ENCODE measurements at places on chromosomes 16 and 17.

DNA sequence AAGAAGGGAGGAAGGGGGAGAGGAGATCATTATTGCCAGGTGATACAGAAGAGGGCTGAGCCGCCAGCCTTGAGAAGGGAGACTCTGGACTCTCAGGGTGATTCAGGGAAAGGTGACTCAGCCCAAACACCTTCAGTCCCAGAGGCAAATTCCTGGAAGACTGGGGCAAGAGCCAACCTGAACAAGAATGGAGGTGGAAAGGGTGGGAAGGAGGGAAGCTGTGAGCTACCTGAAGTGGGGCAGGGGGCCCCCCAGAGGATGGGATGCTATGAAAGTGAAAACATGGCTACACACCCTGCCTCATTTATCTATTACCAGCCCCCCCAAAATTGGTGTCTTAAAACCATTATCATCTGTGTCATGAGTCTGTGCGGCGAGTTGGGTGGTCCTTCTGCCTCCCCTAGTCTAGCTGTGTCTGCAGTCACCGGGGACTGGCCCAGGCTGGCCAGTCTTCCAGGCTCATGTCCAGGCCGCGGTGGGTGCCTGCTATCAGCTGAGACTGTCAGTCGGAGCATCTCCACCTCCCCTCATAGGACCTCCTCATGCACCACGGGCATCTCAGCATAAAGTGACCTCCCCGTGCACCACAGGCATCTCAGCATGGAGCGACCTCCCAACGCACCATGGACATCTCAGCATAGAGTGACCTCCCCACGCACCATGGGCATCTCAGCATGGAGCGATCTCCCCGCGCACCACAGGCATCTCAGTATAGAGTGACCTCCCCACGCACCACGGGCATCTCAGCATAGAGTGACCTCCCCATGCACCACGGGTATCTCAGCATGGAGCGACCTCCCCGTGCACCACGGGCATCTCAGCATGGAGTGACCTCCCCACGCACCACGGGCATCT is 3.2 kb upstream of the SLC47A2 start:
- no peak for DNase-seq
- H3K4me3 ChIP-seq = no peak overlapping the region
- no peak overlapping the region for H3K27ac ChIP-seq
- peaks cover 15% of the 10 kb centered on the region for H3K27me3 ChIP-seq
- peaks cover 8% of the 10 kb centered on the region for H3K4me1 ChIP-seq
- peaks cover 6% of the 10 kb centered on the region for H3K36me3 ChIP-seq

DNA sequence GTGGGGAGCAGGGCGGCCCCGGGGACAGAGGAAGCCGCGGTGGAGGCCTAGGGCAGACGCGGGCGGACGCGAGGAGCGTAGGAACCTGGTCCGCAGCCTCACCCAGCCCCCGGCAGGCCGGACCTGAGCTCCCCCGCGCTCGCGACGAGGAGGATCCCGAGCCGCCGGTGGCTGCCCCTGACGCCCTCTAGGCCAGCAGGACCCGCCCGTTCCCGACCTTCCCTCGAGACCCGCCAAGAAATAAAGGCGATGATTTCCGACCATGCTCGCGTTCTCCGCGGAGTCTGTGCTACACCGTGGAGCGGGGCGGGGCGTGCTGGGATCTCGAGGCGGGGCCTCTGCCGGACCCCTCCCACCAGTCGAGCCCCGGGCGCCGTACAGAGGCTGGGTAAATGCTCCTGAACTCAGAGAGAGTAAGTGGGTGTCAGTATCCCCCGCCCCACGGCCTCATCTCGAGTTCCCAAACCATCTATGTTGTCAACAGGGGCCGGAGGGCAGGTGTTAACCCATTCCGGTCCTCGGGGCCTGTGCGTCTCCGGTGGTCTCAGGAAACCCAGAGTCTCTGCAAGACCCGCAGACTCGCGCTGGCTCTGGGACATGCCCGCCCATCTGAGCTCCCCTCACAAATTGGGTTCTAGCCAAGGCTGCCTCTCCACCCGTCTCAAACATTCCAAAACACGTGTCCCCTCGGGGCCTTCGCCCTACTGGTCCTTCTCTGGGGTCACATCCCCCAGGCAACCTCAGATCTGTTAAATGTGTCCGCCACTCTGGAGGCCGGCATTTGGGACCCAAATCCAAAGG is 13.7 kb downstream of the SYCE1L start:
- H3K27ac ChIP-seq = peak overlapping the region; percentile 83
- peaks cover 8% of the 10 kb centered on the region for H3K36me3 ChIP-seq
- peak overlapping the region; percentile 79 for H3K4me3 ChIP-seq
- no peaks in the 10 kb centered on the region for H3K27me3 ChIP-seq

GRCh38 chr17:68320311-68320865 is 29.1 kb downstream of the ARSG start:
- no peaks in the 10 kb centered on the region for H3K36me3 ChIP-seq
- peak overlapping the region; percentile 54 for H3K27ac ChIP-seq
- no peak for DNase-seq
- H3K27me3 ChIP-seq = no peaks in the 10 kb centered on the region
- peaks cover 33% of the 10 kb centered on the region for H3K4me1 ChIP-seq
- H3K4me3 ChIP-seq = no peak overlapping the region

- H3K4me1 ChIP-seq = no peaks in the 10 kb centered on the region
- no peak overlapping the region for H3K27ac ChIP-seq
- no peaks in the 10 kb centered on the region for H3K36me3 ChIP-seq
- no peak overlapping the region for H3K4me3 ChIP-seq
These were observed 448.6 kb downstream of the CA10 start for GRCh38 chr17:51709694-51710633.

DNA sequence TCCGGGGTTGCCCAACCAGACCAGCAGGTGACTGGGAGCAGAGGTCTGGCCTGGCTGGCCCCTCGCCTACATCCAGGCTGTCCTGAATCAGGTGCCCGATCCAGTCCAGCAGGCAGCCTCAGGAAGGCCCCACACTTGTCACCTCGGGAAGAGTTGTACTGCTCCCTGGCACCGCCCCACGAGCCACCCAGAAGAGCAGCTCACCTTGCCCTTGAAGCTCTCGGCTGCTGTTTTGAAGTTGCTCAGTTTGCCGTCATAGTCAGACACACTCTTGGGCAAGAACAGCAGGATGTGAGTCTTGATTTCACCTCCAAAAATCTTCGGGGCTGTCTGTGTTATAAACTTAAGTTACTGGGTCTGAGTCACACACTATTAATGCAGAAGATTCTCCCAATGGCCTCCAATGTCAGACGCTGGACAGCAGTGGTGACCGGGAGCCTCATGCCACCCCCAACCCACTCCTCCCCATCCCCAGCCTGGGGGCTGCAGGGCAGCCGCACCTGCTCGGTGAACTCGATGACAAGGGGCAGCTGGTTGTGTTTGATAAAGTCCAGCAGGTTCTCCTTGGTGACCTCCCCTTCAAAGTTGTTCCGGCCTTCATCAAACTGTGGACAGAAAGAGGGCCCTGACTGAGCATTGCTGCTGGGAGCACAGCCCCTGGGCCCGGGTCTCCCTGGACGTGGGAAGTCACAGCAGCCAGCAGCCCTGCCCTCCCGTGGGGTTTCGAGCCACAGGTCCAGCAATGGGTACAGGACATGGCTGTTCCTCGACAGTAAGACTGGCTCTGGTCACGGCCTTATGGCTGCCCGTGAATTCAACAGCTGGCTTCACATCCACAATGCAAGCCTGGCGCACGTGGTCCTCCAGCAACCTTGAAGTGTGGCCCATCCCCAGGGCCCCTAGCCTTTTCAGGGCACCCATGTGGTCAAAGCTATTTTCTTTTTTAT is 12.2 kb upstream of the PPP1R27 start:
- no peak for DNase-seq
- H3K4me1 ChIP-seq = no peaks in the 10 kb centered on the region
- no peak overlapping the region for H3K27ac ChIP-seq
- no peak overlapping the region for H3K4me3 ChIP-seq
- no peaks in the 10 kb centered on the region for H3K27me3 ChIP-seq

GRCh38 chr16:67419931-67420330 is 3.7 kb upstream of the ZDHHC1 start:
- peaks cover 64% of the 10 kb centered on the region for H3K27me3 ChIP-seq
- H3K4me3 ChIP-seq = no peak overlapping the region
- H3K4me1 ChIP-seq = peaks cover 8% of the 10 kb centered on the region

- H3K27me3 ChIP-seq = no peaks in the 10 kb centered on the region
- H3K4me1 ChIP-seq = no peaks in the 10 kb centered on the region
- H3K27ac ChIP-seq = no peak overlapping the region
- no peak overlapping the region for H3K4me3 ChIP-seq
- peaks cover 8% of the 10 kb centered on the region for H3K36me3 ChIP-seq
These were observed 259.2 kb downstream of the SLC39A11 start for GRCh38 chr17:72833128-72833765.

DNA sequence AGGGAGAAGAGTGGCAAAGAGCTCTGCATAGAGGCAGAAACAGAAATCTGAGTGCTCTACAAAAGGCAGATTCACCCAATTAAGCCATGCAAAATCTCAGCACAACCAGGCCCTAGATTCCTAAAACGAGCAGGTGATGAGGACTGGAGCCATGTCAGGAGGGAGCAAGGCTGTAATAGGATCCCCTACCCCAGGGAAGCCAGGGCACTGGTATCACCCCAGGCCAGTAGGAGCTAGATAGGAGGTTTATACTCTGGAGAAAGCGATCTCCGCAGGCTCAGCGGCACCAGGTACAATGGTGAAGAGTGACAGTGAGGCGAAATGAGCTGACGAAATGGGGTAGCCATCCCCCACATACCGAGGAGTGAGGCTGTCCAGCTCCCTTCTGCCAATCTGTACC is 171.5 kb downstream of the PARN start:
- DNase-seq = no peak
- H3K27ac ChIP-seq = no peak overlapping the region
- no peak overlapping the region for H3K4me3 ChIP-seq
- H3K4me1 ChIP-seq = peaks cover 11% of the 10 kb centered on the region
- peaks cover 3% of the 10 kb centered on the region for H3K36me3 ChIP-seq
- H3K27me3 ChIP-seq = no peaks in the 10 kb centered on the region

- DNase-seq = peak; percentile 1
- peaks cover 2% of the 10 kb centered on the region for H3K4me1 ChIP-seq
- H3K27ac ChIP-seq = peak overlapping the region; percentile 78
- H3K36me3 ChIP-seq = peaks cover 56% of the 10 kb centered on the region
- H3K4me3 ChIP-seq = no peak overlapping the region
- H3K27me3 ChIP-seq = no peaks in the 10 kb centered on the region
These were observed 28.1 kb downstream of the HEATR3 start for GRCh38 chr16:50093607-50094539.

DNA sequence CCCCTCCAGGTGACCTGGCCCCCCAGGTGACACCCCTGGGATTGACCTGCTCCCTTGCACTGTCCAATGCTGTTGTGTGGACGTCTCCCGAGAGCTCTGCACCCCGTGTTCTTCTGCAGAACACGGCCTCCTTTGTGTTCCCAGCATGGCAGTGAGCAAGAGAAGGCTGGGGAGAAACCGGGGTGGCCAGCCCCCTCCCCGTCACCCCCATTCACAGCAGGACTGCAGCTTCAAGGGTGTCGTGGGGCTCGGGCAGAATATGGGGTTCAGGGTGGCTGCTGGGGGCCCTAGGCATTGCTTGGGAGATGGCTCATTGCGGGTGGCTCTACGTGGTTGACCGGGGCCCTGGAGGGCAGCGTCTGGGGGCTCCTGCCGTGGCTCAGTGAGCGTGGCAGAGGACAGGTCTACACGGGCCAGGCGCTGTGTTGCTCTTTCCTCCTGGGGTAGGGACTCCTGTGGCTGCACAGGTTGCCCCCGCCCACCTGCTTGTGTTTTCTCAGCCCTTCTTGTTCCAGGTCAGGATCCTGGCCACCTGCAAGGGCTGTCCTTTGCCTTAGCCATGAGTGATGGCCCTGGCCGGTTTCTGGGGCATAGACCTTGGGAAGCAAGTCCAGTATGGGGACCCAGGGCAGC is 12.5 kb downstream of the GSE1 start:
- H3K36me3 ChIP-seq = peaks cover 33% of the 10 kb centered on the region
- peaks cover 51% of the 10 kb centered on the region for H3K4me1 ChIP-seq
- H3K27me3 ChIP-seq = no peaks in the 10 kb centered on the region
- peak overlapping the region; percentile 74 for H3K27ac ChIP-seq
- peak overlapping the region; percentile 48 for H3K4me3 ChIP-seq

DNA sequence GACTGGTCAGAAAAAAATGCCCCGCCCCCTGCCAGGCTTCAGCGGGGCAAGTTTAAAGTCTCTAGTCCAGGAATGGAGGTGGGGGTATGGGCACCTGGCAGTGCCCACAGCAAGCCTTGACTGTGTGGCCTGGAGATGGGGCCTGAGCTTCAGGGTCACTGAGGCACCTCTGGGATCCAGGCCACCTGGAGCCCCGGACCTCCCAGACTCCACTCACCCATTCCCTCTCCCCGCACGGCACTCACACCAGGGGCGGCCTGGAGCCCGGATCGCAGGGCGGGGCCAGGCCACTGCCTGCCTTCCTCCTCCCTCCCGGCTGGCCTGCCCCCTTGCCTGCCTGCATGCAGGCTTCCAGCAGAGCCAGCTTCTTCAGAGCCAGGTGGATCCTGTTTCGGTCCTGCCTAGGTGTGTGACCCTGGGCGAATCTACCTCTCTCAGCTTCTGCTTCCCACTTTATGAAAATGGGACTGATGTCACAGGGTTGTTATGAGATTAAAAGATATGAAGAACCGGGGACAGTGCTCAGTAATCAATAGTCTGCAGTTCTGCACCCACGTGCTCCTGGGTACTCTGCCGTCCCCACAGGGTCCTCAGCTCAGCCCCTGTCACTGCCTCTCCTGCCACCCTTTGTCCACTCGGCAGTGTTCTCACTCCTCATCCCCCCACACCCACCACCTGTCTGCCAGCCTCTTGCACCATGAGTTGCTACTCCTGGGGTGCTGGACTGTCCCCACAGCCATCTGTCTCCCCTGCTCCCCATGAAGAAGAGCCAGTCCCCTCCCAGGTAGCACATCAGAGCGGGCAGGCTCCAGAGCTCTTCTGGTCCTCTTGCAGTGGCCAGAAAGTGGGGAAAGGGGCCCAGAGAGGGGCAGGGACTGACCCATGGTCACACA is 1.2 kb upstream of the TCAP start:
- H3K27ac ChIP-seq = peak overlapping the region; percentile 52
- DNase-seq = no peak
- peaks cover 10% of the 10 kb centered on the region for H3K4me1 ChIP-seq

GRCh38 chr17:30717291-30718098 is 107.0 kb downstream of the CRLF3 start:
- DNase-seq = no peak
- H3K4me3 ChIP-seq = no peak overlapping the region
- no peaks in the 10 kb centered on the region for H3K27me3 ChIP-seq
- H3K36me3 ChIP-seq = peaks cover 10% of the 10 kb centered on the region

DNA sequence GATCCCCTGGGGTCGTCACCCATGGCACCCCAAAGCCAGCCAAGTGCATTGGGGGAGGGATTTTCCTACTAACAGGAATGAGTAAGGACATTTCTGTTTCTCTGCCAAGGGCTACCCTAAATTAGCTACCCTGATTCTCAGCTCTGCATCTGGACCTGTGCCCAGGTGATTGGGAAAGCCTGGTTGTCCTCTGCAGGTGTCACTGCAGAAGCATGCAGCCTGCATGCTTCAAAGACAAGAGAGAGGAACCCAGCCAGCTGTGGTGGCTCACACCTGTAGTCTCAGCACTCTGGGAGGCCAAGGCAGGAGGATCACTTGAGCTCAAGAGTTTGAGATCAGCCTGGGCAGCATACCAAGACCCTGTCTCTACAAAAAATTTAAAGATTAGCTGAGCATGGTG is 19.6 kb downstream of the BEAN1 start:
- H3K4me1 ChIP-seq = no peaks in the 10 kb centered on the region
- DNase-seq = no peak
- no peak overlapping the region for H3K4me3 ChIP-seq
- no peak overlapping the region for H3K27ac ChIP-seq
- H3K36me3 ChIP-seq = no peaks in the 10 kb centered on the region

DNA sequence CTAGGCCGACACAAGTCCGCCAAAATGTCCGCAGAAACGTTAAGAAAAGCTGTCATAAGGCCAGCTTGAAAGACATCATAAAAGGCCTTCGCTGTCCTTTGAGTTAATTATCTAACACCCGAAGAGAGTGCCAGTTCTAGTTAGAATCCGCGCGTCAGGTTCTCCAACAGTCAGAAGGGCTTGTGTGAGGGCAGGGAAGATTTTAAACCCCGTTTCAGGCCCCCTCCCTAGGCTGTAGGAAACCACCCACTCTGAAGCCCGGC is 729 bp upstream of the CLTC start:
- no peaks in the 10 kb centered on the region for H3K27me3 ChIP-seq
- peaks cover 31% of the 10 kb centered on the region for H3K36me3 ChIP-seq
- H3K4me3 ChIP-seq = peak overlapping the region; percentile 93
- peak overlapping the region; percentile 99 for H3K27ac ChIP-seq
